Activated T-cell treated with anti-CD3 and anti-CD28 coated beads, Interleukin-2, amount 50 U/mL, for 72 hours (primary cell): ENCODE measurements at places on chromosomes 3 and 15.

GRCh38 chr15:48500595-48500994 lies 144.9 kb downstream of the FBN1 start:
- DNase-seq, result no peak

GRCh38 chr15:83889995-83890394 lies 236.1 kb downstream of the ADAMTSL3 start:
- no peak for DNase-seq

GRCh38 chr15:82020625-82021394 lies 25.0 kb downstream of the MEX3B start:
- no peak for DNase-seq

- peak; percentile 23 for DNase-seq
These were observed 1.8 kb downstream of the ANP32A start for GRCh38 chr15:68818769-68819494.

- no peak for DNase-seq
These were observed 588.4 kb downstream of the NAALADL2 start for GRCh38 chr3:175447521-175447920.

DNA sequence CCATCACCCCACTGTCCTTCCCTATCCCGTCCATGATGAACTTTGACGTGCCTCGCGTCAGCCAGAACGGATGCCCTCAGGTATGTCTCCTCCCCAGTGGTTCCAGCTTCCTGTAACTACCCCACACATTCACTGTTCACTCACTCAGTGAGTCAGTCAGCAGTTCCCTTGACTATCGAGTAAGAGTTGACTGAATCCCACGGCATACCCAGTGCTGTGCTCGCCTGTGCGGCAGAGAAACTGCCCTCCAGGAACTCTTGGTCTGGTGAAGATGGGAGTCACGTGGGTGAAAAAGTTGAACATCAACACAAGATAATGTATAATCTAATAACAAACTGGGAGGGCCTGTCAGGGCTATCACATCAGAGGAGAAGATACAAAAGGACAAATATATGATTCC lies 36.7 kb downstream of the CCDC33 start:
- DNase-seq, result no peak

DNA sequence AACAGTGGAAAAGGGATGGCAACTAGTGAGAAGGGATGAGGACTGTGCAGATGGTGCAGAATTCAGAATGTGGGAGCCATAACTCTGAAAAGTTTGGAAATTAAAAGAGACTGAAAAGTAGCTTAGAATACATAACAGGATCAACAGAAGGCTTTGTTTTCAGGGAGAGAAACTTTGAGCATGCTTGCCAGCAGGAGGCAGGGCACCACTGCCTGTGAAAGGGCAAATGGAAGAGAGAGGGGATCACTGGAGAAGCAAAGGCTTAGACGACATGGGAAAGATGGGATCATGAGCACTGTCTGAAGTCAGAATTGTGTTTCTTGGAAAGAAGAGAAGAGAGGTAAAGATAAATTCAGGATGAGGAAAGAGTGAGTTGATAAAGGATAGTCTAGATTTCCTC lies 99.6 kb downstream of the ABI3BP start:
- DNase-seq, result no peak

- DNase-seq, result no peak
These were observed 91.1 kb upstream of the KLF13 start for GRCh38 chr15:31235311-31236183.

DNA sequence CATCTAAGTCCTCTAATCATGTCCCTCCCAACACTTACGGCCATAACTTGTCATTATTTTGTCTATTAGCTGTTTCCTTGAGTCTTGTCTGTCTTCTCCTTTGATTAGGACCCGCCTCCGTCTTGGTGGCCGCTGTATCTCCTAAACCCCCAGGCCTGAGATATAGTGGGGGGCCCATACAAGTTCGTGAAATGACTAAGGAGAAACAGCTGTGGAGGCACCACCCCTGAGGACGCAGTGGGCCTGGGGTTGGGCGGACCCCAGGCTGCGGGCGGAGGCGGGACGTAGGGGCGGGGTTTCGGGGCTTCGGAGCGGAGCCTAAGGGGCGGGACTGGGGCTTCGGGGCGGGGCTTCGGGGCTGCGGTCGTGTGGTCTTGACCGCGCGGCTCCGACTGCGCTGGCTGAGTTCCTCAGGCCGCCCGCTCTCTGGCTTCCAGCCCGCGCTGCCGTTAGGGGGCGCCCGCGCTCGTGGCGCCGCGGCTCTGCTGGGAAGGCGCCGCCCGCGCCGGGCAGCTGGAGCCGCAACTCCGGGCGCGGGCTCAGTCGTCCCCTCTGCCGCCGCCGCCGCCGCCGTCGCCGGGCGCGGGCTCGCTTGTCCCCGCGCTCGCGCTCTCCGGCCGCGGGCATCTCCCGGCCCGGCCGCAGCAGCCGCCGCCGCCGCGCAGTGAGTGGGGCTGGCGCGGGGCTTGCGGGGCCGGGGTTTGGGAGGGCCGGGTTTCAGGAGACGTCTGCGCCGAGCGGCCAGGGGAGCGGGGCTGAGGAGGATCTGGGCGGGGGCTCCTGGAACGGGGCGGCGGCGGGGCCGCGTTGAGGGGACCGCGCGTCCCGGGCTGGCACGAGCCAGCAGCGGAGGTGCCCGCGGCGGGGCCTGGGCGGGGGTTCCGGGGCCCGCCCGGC lies at the start of gene KCTD6:
Gene KCTD6 (plus strand): TSS at position 591 of the 897 bp plus-strand sequence. CDS start 6,660 bp downstream, outside the sequence.
- peak; percentile 87 for DNase-seq

DNA sequence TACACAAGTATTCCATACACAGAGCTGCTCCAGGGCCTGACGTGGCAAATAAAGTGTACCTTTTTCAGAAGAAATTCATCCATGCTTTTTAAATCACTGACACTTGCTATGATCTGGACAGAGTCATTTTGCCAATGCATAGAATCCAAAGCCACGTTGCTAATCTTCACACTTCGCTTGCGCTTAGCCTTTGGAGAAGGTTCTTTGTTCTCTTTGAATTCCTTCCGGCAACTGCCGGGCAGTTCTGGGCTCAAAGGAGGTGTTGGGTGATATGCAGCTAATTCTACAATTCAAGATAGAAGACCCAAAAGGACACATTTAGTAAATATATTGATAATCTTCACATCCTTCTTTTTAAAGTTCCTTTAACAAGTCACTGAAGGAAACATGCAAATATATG lies 69.9 kb downstream of the NR2E3 start:
- DNase-seq, result no peak

GRCh38 chr3:35954413-35954812 lies 315.1 kb downstream of the ARPP21 start:
- DNase-seq, result no peak

DNA sequence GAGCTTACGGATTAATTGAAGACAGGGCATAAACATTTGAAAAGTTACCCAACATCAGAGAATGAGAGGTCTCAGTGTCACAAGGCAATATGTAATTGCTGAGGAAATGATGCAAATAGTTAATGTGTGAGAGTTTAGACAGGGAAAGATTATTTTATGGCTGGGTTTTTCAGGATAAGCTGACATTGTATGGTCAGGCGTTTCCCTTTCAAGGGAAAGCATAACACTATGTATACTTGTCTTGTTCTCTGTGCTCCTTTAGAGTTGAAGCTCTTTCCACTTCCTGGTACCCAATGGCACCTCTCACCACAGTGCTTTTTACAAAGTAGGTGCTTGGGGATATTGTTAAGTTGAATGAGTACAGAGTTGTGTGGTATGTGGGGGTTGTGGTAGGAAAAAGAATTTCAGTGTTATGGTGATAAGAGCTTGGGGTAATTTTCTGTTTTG lies 19.9 kb downstream of the IQGAP1 start:
- peak; percentile 46 for DNase-seq

GRCh38 chr3:124263168-124263567 lies 271.2 kb upstream of the ROPN1 start:
- DNase-seq, result no peak

DNA sequence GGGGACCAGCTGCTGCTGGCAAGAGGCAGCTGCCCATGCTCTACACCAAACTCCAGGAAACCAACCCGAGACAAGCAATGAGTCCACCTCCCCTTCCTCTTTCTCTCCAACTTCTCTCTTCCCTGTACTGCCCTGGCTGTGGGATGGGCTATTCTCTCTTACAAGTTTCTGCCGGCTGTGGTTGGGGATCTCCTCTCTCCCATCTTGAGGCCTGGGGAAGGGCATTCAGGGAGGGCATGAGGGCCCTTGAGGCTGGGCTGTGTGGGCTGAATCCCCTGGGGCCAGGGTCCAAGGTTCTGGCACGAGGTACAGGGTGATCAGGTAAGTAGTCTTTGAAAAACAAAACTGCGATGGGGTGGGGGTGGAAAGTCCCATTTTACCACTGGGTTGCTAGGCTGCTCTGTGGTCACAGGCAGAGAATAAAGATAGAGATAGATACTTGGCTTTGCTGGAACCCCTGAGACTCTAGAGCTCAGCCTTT lies 32.3 kb upstream of the CTSH start:
- no peak for DNase-seq

- DNase-seq, result no peak
These were observed 252.2 kb downstream of the GABRG3 start for GRCh38 chr15:27223179-27223578.

GRCh38 chr3:124823648-124824047 lies 63.5 kb downstream of the ITGB5 start:
- DNase-seq, result no peak

- DNase-seq, result no peak
These were observed 110.7 kb upstream of the CNTN4 start for GRCh38 chr3:1987980-1988379.

DNA sequence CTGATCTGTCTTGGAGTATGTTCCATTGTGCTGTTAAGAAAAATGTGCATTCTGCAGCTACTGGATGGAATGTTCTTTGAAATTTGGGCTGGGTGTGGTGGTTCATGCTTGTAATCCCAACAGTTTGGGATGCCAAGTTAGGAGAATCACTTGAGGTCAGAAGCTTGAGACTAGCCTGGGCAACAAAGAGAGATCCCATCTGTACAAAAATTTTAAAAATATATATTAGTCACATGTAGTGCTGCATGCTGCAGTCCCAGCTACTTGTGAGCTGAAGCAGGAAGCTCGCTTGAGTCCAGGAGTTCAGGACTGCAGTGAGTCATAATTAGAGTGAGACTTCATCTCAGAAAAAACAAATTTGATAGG lies 62.8 kb upstream of the PLSCR4 start:
- no peak for DNase-seq

GRCh38 chr3:136044980-136045745 lies 79.6 kb downstream of the PPP2R3A start:
- DNase-seq, result no peak

- DNase-seq, result no peak
These were observed 85.4 kb downstream of the PPM1L start for GRCh38 chr3:160841455-160841854.

DNA sequence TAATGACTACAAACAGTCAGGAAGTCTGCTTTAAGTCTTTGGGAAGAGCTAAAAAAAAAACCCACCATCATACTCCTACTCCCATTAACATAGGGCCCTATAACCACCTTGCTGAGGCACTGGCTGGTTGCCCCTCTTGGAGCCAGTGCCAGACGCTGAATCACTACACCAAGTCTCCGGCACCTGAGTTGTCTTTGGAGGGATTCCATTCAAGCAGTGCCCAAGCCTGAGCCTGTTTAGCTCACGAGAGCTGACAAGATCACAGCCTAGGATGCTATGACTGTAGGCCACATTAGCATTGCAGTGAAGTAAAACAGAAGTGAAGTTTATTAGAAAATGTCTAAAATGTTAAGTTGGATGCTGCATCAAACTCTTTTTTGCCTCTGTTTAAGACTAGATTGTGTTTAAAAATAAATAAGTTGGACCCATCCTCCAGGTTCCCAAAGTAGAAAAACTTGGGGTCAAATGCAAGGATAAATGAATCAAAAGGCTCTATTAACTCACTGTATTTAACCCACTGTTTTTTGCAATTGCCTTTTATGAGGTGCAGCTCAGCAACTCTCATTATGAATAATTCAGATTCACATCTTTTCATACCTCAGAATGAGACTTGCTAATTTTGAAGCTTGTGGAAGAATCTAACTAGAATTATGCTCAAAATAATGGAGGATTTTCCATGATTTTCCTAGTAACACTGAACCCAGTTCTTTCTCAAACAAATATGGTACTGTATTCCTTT lies 461.9 kb downstream of the FOXP1 start:
- no peak for DNase-seq

GRCh38 chr3:58474967-58475578 lies 16.8 kb upstream of the KCTD6 start:
- DNase-seq, result no peak

- no peak for DNase-seq
These were observed 58.9 kb upstream of the LIMD1 start for GRCh38 chr3:45535665-45536064.
